Right lobe of liver (tissue), 6 donors: ENCODE measurements at places on chromosomes 13 and 19.

GRCh38 chr13:42625611-42626010 lies 51.7 kb downstream of the TNFSF11 start:
- no peaks in the 10 kb centered on the region for H3K27me3 ChIP-seq
- no peaks in the 10 kb centered on the region for H3K4me1 ChIP-seq
- no peak overlapping the region for H3K27ac ChIP-seq

DNA sequence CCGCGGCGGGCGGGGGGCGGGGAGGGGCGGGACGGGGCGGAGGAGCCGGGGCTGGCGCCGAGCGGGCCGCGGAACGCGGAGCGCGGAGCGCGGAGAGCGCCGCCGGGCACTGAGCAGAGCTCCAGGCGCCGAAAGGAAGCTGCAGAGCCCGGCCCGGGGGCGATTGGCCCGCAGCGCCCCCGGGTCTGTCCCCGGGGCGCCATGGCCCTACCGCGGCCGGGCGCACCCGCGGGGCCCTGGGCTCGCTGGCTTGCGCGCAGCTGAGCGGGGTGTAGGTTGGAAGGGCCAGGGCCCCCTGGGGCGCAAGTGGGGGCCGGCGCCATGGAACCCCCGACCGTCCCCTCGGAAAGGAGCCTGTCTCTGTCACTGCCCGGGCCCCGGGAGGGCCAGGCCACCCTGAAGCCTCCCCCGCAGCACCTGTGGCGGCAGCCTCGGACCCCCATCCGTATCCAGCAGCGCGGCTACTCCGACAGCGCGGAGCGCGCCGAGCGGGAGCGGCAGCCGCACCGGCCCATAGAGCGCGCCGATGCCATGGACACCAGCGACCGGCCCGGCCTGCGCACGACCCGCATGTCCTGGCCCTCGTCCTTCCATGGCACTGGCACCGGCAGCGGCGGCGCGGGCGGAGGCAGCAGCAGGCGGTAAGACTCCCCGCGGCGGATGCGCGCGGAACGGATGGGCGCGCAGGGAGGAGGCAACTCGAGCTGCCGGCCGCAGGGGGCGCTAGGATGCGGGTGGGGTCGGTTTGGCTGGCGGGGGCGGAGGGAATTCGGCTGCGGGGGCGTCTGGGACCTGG lies at the start of gene PDE4A:
PDE4A (plus strand) TSS at position 95 of the 796 bp plus-strand sequence; CDS start at position 322, 227 bp downstream.
- H3K4me3 ChIP-seq = no peak within 1 kb of the TSS
- no peaks in the 10 kb centered on the region for H3K4me1 ChIP-seq
- H3K36me3 ChIP-seq = no peaks in the 10 kb centered on the region
- DNase-seq = no peak
- H3K27ac ChIP-seq = no peak within 1 kb of the TSS

GRCh38 chr19:49949742-49950589 lies 11.0 kb downstream of the SIGLEC11 start:
- H3K36me3 ChIP-seq = no peaks in the 10 kb centered on the region
- no peak overlapping the region for H3K4me3 ChIP-seq
- no peaks in the 10 kb centered on the region for H3K4me1 ChIP-seq
- DNase-seq = no peak
- H3K27me3 ChIP-seq = no peaks in the 10 kb centered on the region

GRCh38 chr13:36673838-36674326 lies at the start of gene SERTM1:
TSS of gene SERTM1 (plus strand) at chr13:36674020. CDS start at chr13:36695079, 21,059 bp downstream.
- no peak within 1 kb of the TSS for H3K27ac ChIP-seq
- peaks cover 9% of the 10 kb centered on the region for H3K27me3 ChIP-seq
- no peak within 1 kb of the TSS for H3K4me3 ChIP-seq
- DNase-seq = no peak
- H3K36me3 ChIP-seq = no peaks in the 10 kb centered on the region

- H3K27ac ChIP-seq = no peak overlapping the region
- H3K4me3 ChIP-seq = no peak overlapping the region
- H3K4me1 ChIP-seq = peaks cover 5% of the 10 kb centered on the region
- DNase-seq = no peak
Observed at GRCh38 chr13:75460644-75461043, 21.3 kb downstream of the TBC1D4 start.

DNA sequence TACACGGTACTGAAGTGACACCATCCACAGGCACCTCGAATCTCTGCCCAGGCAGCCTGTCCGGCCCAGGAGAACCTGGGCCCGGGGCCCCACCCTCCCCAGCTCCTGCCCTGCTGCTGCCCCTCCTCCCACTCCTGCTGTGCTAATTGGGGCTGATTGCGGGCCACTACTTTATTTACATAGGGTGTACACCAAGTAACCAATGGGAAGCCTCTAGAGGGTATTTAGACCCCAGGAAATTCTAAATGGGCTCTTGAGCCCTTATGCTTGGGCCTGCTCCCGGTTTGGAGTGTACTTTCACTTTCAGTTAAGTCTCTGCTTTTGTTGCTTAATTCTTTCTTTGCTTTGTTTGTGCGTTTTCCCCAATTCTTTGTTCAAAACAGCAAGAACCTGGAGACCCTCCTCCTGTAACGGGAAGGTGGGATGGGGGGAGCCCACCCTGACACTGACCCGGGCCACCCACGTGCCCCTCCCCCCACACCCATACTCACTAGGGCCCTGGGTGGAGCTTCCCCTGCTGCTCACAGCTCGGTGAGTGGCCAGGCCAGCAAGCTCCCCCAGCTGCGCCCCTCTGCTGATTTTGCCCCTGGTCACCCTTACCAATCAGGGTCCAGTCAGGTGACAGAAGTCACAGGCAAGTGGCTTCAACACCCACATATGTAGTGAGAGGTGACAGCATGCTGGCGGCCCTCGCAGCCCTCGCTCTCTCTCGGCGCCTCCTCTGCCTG lies 9.4 kb downstream of the SCGB2B2 start:
- H3K4me1 ChIP-seq = no peaks in the 10 kb centered on the region
- DNase-seq = no peak

GRCh38 chr13:65868884-65869283 lies 1361.3 kb downstream of the PCDH9 start:
- no peak for DNase-seq
- no peaks in the 10 kb centered on the region for H3K27me3 ChIP-seq

- H3K36me3 ChIP-seq = no peaks in the 10 kb centered on the region
- H3K27ac ChIP-seq = no peak overlapping the region
- H3K4me3 ChIP-seq = no peak overlapping the region
- H3K4me1 ChIP-seq = no peaks in the 10 kb centered on the region
- DNase-seq = no peak
- H3K27me3 ChIP-seq = no peaks in the 10 kb centered on the region
Observed at GRCh38 chr19:28701491-28701890, 511.5 kb downstream of the UQCRFS1 start.

DNA sequence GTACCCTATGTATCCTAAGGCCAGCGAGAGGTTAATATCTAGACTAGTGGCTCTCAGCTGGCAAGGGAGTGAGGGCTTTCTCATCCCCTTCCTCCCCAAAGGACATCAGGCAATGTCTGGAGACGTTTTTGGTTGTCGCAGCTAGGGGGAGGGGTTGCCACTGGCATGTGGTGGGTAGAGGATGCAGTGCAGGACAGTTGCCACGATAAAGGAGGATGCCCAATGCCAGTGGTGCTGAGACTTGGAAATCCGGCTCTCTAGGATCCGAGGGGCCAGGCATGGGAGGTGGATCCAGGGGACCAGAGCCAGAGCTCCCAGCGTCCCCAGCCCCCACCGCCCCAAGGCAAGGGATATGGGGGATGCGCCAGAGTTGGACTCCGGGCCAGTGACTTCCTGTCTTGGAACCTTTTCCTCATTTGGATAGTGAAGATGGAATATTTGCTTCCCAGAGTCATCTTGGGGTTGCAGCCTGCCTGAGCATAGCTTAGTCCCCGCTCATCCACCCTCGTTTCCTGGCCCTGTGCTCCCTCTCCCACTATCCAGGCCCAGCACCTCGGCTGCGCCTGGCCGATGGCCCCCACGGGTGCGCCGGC lies 4.9 kb downstream of the SSC5D start:
- H3K4me1 ChIP-seq = no peaks in the 10 kb centered on the region
- no peaks in the 10 kb centered on the region for H3K27me3 ChIP-seq
- H3K36me3 ChIP-seq = no peaks in the 10 kb centered on the region

DNA sequence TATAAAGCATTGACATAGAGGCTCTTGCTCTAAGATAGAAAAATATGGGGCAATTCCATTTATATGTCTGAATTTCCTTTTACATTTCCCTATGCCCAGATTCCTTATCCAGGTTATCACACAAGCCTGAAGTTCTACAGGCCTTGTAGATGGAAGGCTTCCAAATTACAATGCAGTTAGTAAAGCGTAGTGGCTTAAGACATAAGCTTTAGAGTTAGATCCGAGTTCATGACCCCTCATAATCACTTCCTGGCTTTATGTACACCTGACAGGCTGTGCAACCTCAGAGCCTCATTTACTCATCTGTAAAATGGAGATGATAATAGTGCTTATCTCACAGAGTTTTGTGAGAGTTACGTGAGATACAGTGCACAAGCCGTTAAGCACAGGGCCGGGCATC lies 173.5 kb downstream of the SLC7A1 start:
- no peaks in the 10 kb centered on the region for H3K36me3 ChIP-seq
- H3K27me3 ChIP-seq = no peaks in the 10 kb centered on the region
- H3K27ac ChIP-seq = no peak overlapping the region
- no peaks in the 10 kb centered on the region for H3K4me1 ChIP-seq
- H3K4me3 ChIP-seq = no peak overlapping the region
- DNase-seq = no peak

- no peak overlapping the region for H3K4me3 ChIP-seq
- no peak for DNase-seq
- H3K4me1 ChIP-seq = no peaks in the 10 kb centered on the region
- no peak overlapping the region for H3K27ac ChIP-seq
Observed at GRCh38 chr19:8046569-8047165, 5.9 kb upstream of the CCL25 start.

GRCh38 chr13:65275838-65276630 lies 1954.1 kb downstream of the PCDH9 start:
- H3K4me3 ChIP-seq = no peak overlapping the region
- H3K4me1 ChIP-seq = no peaks in the 10 kb centered on the region
- H3K27me3 ChIP-seq = no peaks in the 10 kb centered on the region
- no peak overlapping the region for H3K27ac ChIP-seq

GRCh38 chr19:4057931-4058692 lies 8.6 kb downstream of the ZBTB7A start:
- H3K27me3 ChIP-seq = no peaks in the 10 kb centered on the region
- H3K4me1 ChIP-seq = no peaks in the 10 kb centered on the region
- H3K27ac ChIP-seq = peak overlapping the region; percentile 86
- H3K4me3 ChIP-seq = no peak overlapping the region
- peak; percentile 88 for DNase-seq

DNA sequence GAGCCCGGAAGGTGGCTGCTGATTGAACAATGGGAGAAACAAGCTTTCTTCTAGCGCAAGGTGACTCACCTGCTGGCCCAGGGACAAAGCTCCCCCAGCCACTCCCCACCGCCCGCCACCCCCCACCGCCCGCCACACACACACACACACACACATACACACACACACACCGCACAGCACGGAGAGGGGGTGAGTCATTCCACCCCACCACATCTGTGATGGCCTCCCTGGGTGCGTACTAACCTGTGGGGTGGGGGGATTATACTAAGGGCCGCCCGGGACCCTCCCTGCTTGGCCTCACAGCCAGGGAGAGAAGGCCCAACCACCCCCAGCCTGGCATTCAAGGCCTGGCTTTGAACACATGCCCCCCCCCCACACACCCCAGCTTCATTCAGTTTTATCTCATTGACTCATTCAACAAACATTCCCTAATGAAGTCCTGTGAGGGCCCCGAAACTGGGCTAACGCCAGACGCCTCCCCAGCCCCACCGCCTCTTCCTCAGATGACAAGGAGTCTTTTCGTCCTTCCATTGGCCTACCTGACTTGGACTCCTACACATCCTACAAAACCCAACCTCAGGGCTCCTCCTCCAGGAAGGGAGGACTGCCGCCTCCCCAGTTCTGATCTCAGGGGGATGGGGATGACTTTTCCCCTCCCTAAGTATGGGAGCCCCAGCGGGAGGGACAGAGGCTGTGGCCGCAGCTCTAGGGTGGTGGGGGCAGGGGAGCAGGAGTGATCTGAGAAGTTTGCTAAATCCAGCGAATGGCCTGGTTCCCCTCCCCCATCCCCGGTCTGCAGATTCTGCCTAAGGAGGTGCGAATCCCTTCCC lies 5.8 kb upstream of the ONECUT3 start:
- DNase-seq = no peak
- H3K36me3 ChIP-seq = no peaks in the 10 kb centered on the region
- no peaks in the 10 kb centered on the region for H3K4me1 ChIP-seq
- no peak overlapping the region for H3K4me3 ChIP-seq

- H3K27ac ChIP-seq = no peak overlapping the region
- no peaks in the 10 kb centered on the region for H3K27me3 ChIP-seq
- no peak overlapping the region for H3K4me3 ChIP-seq
- no peak for DNase-seq
- no peaks in the 10 kb centered on the region for H3K36me3 ChIP-seq
- H3K4me1 ChIP-seq = no peaks in the 10 kb centered on the region
Observed at GRCh38 chr19:31144075-31144870, 205.0 kb downstream of the TSHZ3 start.

- H3K4me1 ChIP-seq = no peaks in the 10 kb centered on the region
- no peaks in the 10 kb centered on the region for H3K36me3 ChIP-seq
- DNase-seq = no peak
- no peaks in the 10 kb centered on the region for H3K27me3 ChIP-seq
Observed at GRCh38 chr19:16976446-16976845, 50.2 kb downstream of the CPAMD8 start.

DNA sequence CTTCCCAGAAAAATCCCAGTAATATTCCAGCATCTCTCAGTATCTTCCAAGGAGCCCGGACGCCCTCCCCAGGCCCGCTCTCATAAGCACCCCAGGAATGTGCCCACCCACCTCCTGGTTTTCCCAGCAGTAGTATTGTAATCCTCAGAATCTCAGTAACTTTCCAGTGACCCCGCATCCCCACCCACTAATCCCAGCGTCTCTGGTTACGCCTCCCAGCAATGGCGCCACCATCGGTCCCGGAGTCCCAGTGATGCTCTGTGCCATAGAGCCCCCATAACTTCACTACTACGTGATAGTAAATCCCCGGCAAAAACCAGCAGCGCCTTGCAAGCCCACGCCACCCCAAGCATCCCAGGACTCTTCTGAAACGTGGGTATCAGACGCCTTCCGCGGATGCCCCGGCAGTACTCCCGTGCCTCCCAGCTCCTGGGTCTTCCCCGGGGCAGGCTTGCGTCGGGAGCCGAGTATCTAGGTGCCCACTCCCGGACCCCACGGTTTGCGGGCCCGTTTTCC lies 928 bp upstream of the PNPLA6 start:
- no peak for DNase-seq
- H3K4me1 ChIP-seq = no peaks in the 10 kb centered on the region
- H3K27me3 ChIP-seq = no peaks in the 10 kb centered on the region
- peak overlapping the region; percentile 90 for H3K27ac ChIP-seq
- peaks cover 13% of the 10 kb centered on the region for H3K36me3 ChIP-seq
- H3K4me3 ChIP-seq = peak overlapping the region; percentile 92

GRCh38 chr19:41939861-41940730 lies 11.8 kb upstream of the ERFL start:
- peaks cover 9% of the 10 kb centered on the region for H3K27me3 ChIP-seq
- no peak for DNase-seq
- peak overlapping the region; percentile 9 for H3K4me3 ChIP-seq
- H3K27ac ChIP-seq = no peak overlapping the region
- H3K4me1 ChIP-seq = peaks cover 6% of the 10 kb centered on the region

GRCh38 chr13:103102482-103102881 lies 36.3 kb upstream of the SLC10A2 start:
- H3K27me3 ChIP-seq = no peaks in the 10 kb centered on the region
- no peak overlapping the region for H3K4me3 ChIP-seq
- no peaks in the 10 kb centered on the region for H3K4me1 ChIP-seq

- no peaks in the 10 kb centered on the region for H3K27me3 ChIP-seq
- H3K4me1 ChIP-seq = peaks cover 5% of the 10 kb centered on the region
- peak overlapping the region; percentile 73 for H3K27ac ChIP-seq
Observed at GRCh38 chr19:16185768-16186123, 536 bp downstream of the FAM32A start.
